HS-27A (cell line): ENCODE measurements at places on chromosomes 7 and 10.
A peak's percentile ranks its signal among the peaks of the same experiment; 100 is the strongest.

- DNase-seq = no peak
Measured at GRCh38 chr7:115032715-115033703, 111.1 kb downstream of the MDFIC start.

DNA sequence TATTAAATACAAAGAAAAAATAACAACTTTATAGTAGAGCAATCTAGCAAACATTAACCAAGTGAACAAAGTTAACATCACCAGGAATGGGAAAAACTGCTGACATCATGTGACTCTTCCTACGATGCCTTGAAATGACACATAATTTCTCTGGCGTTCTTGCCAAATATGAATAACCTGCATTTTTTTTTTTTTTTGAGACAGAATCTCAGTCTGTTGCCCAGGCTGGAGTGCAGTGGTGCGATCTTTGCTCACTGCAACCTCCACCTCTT is 126.5 kb upstream of the VKORC1L1 start:
- DNase-seq = no peak

DNA sequence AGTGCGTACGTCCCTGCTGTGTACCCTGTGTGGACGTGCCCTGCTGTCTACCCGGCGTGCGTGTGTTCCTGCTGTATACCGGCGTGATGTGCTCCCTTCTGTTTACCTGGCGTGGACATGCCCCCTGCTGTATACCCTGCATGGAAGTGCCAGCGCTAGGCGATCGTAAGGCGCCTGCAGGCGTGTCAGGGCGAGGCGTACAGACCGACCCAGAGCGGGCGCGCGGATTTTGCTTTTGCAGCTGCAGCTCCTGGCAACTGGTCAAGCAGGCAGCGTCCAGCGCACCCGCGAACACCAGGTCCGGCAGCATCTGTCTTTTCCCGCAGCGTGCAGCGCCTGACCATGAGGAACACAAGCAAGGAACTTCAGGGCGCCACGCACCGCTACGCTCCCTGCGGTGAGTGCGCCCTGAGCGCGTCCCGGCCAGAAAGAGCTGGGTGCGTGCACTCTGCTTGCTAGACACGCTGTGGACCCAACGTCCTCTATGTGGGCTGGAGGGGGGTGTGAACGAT is 680 bp downstream of the C7orf57 start:
- DNase-seq = no peak

GRCh38 chr10:102434394-102435132 is 2.2 kb upstream of the CUEDC2 start:
- no peak for DNase-seq

GRCh38 chr10:3622845-3623621 is 162.0 kb downstream of the KLF6 start:
- peak; percentile 34 for DNase-seq

- no peak for DNase-seq
Measured at GRCh38 chr7:68458010-68458908, 1140.0 kb upstream of the AUTS2 start.

GRCh38 chr10:31419394-31420063 is 100.5 kb downstream of the ZEB1 start:
- DNase-seq = no peak

- DNase-seq = peak; percentile 12
Measured at GRCh38 chr7:113086431-113086888, at the start of gene GPR85. TSS of gene GPR85 (minus strand) at chr7:113086827. CDS start at chr7:113084721, 2,106 bp downstream.

- no peak for DNase-seq
Measured at GRCh38 chr7:75572396-75572795, 80.3 kb downstream of the SPDYE5 start.

DNA sequence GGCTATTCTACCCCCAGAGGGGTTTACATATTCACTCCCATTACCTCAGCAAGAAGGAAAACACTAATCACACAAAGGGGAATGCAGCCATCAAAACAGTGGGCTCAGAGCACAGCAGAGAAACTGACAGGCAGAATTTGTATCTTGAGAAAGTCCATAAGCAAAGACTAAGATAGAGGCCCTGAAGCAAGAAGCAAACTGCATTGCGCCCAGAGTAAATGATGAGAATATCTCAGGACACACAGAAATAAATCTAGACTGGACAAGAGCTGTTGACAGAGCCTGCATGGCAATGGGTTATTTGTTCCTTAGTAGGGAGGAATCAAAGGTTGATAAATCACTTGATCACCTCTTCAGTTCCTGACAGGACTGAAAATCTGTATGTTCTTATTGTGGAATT is 440.7 kb upstream of the CELF2 start:
- no peak for DNase-seq

DNA sequence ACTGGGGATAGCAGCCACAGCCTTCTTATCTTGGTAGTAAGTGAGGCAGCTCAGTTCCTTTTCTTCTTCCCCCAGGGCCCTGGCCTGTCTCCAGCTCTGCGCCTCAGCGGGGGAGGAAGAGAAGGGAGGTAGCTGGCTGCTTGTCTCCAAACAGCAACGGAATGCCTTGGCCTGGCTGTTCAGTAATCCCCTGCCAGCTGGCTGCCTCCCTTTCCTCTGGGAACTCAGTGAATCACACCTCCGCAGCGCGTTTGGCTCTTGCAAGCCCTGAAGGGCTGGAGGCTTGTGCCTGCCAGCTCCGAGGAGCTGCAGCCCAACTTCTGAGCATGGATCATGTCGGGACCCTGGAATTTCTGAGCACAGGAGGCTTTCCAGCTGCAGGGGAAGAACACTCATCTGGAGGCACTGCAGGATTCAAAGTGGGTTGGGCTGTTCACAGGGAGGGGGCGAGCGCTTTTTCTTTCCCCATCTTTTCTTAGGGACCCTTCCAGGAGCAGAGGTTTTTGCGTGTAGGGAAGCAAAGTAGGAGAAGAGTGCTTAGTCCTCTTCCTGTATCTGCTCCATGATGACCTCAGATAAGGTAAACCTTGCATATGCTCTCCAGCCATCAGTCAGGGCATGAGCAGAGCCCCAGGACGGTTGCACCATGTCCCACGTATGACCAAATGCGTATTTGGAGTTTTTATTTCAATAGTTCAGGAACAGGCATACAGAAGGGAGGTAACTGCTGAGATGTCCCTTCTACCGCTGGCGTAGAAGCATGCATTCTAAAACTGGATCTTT is 253.2 kb upstream of the INHBA start:
- DNase-seq = peak; percentile 64

DNA sequence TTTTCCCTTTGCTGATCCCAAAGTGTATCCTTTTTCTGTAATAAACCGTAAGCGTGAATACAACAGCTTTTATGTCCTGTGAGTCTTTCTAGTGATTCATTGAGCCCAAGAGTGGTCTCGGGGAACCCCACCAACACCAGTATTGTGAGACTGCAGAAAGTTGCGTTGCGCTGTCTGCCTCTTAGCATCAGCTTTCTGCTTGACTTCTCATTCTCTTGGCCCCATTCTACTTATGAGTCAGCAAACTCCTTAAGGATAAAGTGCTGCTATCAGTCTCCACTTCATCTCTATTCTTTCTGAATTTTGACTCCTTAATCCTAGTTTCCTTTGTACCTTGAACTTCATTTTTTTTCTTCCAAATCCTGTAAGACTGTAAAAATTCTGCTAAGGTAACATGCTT is 184.3 kb upstream of the MBL2 start:
- DNase-seq = no peak

DNA sequence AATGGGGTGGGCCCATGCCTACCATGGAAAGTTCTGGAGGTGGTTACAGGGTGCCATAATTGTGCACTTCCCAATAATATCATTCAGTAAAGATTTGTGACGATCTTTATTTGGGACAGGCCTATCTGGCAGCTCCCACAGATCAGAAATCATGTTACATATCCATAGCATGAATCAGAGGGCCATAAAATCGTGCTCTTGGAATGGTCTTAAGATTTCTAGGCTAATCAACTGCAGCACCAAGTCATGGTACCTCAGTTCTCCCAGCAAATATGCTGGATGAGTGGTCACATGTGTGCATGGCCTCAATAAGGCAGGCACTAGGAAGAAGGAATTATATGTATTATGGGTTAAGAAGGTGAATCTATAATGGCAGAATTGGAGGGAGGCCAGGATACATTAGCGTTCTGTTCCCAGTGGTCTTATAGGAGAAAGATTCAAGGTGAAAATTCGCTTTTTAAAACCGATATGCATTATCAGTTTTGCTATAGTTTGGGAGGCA is 134.7 kb downstream of the NRP1 start:
- DNase-seq = no peak

- DNase-seq = no peak
Measured at GRCh38 chr10:42477170-42477569, 161.2 kb downstream of the ZNF33B start.

DNA sequence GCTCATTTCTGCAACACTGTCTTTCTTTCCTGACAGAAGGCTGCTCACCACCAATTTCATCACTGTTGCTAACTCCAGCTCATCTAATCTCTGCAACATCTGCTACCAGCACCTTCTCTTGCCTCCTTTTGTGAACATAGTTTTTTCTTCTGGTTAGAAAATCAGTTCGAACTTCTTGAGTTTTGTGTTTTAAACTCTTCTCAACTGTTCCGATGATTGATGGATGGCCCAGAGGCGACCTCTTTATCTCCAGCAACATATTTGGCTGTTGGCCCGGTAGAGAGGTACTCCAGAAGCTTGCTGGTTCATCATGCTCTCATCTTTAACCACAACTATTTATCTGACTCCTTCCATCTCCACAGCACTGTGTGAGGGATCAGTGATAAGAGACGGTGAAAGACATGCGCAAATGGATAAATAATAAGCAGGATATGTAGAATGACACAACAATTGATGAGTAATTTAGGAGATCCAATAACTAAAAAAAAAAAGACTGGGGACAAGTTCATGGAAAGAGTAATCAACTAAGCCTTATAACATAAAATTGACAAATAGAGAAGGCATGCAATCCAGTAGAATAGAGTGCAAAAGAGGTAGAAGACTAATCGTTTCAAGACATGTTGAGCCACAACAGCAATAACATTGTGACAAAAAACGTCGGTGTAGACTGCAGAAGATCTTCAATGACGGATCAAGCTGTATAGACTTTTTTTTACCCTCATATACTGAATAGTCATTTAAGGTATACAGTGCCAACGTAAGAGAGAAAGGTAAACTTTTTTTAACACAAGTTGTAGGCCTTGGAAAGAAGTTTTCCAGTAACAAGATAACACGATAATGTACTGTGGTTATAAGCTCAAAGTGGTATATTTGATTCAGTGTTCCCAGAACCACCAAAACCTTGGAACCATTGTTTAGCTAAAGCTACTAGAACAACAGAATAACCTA is 152.2 kb downstream of the CRPPA start:
- DNase-seq = peak; percentile 14

DNA sequence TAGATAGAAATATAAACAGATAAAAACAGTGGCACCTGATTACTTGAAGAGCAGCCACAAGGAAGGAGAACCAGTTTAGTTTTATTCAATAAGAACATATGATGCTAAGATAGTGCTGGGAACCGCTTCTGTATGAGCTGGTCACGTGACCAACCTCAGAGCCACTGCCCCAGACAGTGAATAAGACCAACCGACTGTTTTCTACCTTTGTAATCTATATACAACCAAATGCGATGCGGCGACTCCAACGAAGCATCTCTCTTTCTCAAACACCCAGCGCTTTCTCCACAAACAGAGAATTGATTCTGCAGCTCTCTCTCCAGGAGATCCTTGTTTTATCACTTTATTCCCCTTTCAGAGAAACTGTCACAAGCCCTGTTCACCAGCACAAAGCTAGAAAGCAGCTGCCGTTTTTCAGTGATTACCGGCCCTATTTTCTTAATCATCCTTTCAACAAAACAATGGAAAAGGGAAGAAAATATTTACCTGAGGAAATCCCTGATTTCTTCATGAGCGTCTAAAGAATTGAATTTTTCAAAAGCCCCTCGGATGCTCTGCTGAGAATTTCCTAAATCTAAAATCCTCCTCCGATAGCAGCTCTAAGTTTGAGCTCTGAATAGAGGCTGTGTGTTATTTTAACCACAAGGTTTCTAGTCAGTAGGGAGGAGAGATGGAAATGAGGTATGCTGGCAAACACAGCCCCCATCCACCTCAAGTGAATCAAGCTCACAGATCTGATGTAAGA is 55.7 kb upstream of the JCAD start:
- DNase-seq = no peak

GRCh38 chr7:158563911-158564662 is 23.5 kb downstream of the PTPRN2 start:
- DNase-seq = no peak
